ENCODE measurements at places on chromosomes 11 and 22.

GRCh38 chr22:27344546-27344945 lies 457.0 kb downstream of the MN1 start:
- no peak for DNase-seq

DNA sequence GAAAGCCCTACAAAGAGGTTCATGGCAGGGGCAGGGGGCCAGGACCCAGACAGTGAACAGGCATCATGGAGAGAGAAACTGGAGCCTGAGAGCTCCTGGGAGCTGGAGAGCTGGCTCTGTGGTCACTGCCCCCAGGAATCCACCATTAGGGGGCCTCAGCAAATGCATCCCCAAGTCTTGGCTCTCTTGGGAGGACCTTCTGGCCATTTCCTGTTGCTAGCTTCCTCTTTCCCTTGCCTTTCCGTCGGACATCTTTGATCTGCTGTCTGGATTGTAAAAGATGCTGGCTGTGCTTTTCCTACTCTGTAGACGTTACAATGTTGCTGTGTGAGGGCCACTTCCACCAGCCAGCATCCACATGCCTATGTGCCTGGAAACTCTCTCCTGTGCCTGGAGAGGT lies 7.1 kb upstream of the CRYBB2 start:
- no peak for DNase-seq

DNA sequence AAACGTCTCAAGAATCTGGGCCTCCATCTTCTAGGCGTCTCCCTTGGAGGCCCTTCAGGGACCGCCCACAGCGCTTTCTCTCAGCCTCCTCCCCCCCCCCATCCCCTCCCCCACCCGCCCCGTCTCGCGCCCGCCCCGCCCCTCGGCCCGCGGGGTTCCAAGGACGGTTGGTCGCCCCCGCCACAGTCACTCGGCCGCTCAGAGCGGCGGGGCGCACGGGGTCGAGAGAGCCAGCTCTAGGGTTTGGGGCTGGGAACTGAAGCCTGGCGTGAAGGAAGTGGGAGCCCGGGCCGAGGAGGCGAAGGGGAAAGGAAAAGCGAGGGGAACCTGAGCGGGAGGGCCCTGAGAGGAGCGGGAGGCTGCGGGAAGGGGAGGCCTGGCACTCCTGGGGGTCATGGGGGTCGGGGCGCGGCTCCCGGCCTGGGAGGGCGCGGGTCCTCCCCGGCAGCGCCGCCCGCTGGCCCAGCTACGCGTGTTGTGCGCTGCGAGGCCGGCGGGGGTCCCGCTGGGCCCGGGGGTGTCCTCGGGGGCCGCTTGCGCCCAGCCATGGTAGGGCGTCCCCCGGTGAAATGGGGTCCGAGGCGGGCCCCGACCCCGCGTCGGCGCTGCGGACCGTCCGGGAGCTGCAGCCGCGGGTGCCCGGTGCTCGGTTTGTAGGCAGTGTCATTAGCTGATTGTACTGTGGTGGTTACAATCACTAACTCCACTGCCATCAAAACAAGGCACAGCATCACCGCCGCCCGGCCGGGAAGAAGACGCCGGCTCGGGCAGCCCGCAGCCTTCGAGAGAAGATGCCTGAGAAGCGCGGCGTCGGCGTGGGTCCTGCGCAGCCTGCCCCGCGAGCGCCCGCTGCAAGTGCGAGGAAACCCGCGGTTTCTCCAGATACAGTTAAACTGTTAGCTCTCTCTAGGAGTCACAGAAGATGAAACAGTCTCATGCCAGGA lies at the start of gene BTG4:
TSS of gene BTG4 (minus strand) at position 91 of the 944 bp plus-strand sequence. CDS start 13,610 bp downstream, outside the sequence.
- peak; percentile 13 for DNase-seq

GRCh38 chr11:2793701-2794045 lies 91.9 kb downstream of the CDKN1C start:
- DNase-seq: no peak

DNA sequence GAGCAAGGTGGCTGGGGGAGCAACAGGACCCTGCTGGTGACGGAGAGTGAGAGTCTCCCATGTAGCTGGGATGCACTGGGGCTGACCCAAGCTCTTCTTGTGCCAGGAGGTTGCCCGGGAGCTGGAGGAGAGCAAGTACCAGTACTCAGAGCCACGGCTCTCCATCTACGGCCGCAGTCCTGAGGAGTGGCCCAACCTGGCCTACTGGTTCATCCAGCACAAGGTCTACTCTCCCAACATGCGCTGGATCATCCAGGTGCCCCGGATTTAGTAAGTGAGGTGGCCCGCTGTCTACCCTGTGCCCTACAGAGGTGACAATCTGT lies 40.4 kb downstream of the AMPD3 start:
- no peak for DNase-seq

DNA sequence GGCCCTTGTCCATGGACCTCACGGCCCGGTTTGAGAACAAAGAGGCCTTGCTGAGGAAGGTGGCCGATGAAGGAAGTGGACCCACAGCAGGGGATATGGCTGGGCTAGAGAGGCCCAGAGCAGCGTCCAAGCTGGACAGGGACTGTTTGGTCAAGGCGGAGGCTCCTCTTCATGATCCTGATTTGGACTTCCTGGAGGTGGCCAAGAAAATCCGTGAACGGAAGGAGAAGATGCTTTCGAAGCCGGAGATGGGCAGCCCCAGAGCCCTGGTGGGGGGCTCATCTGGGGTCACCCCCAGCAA lies 76.3 kb downstream of the KIAA1671 start:
- DNase-seq: no peak

- no peak for DNase-seq
Measured at GRCh38 chr22:25797498-25798290, 55.7 kb downstream of the MYO18B start.
